ENCODE measurements at places on chromosomes 5 and 9.

GRCh38 chr5:113219695-113220094 is 215.1 kb downstream of the TSSK1B start:
- no peak for DNase-seq

DNA sequence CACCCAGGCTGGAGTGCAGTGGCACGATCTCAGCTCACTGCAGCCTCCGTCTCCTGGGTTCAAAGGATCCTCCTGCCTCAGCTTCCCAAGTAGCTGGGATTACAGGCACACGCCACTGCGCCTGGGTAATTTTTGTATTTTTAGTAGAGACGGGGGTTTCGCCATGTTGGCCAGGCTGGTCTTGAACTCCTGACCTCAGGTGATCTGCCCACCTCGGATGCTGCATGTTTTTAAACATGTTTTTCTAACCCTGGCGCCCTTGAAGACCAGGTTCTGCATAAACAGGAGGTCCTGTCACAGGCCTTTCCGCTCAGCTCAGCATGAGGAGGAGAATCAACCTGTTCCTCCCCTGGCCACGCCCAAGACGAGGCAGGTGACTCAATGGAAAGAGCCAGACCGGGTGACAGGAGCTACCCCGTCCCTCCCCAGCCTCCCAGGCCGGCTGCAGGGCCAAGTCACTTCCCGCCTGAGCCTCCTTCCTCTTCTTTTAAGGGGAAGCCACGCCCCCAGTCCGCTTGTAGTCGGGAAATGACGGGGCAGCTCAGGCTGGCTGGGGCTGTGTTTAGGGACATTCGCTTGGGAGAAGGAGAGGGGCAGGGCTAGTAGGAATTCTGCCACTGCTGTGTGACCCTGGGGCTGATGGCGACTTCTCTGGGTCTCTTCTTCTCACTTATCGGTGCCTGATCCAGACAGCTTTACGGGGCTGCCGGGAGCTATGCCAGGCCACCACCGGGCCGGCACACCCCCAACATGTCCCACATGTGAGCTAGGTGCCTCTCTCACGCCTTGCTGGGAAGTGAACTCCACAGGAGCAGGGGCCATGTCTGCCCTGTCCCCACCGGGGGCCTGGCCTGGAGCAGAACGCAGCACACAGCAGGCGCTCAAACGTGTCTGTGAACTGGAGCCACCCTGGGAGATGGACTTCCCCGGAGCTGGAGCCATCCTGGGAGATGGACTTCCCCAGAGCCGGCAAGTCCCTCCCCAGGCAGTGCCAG is 6.1 kb downstream of the NOTCH1 start:
- peak; percentile 90 for DNase-seq

- DNase-seq: no peak
These were observed 5.4 kb upstream of the GLT6D1 start for GRCh38 chr9:135644631-135645218.

GRCh38 chr5:33810491-33811120 is 81.2 kb downstream of the ADAMTS12 start:
- no peak for DNase-seq

GRCh38 chr9:22256381-22256780 is 190.2 kb upstream of the DMRTA1 start:
- DNase-seq: peak; percentile 57

DNA sequence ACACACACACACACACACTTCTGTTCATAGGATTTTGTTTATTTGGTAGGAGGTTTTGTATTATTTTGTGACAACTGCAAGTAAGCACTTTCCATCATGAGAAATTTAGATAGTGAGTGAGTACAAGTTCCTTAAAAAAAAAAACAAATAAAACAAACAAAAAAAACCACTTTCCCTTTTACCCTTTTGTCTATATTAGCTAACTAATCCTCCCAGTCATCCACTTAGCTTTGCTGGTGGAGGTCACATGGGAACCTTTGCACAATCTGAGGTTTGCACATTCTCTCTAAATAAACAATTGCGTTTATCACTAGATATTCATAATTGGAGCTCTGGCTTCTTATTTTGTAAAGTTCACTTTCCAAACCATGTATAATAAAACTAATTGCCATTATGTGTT is 6.8 kb downstream of the ITGA1 start:
- DNase-seq: peak; percentile 41

DNA sequence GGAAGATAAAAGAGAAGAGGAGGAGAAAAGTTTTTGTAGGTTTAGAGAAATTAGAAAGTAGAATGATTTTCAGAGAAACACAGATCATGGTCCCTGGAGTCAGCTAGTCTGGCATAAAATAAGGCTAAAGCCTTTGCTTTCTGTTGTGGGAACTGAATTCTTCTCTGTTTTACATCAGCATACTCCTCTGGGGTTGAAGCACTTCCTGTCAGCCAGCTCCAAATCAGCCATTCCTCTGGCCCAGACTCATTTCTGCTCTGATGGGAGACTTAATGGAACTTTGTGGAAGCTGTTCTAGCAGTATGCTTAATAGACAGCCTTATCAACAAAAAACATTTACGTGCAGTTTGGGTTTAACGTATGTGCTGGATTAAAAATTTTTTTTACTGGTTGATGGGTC is 143.2 kb downstream of the HMHB1 start:
- no peak for DNase-seq

DNA sequence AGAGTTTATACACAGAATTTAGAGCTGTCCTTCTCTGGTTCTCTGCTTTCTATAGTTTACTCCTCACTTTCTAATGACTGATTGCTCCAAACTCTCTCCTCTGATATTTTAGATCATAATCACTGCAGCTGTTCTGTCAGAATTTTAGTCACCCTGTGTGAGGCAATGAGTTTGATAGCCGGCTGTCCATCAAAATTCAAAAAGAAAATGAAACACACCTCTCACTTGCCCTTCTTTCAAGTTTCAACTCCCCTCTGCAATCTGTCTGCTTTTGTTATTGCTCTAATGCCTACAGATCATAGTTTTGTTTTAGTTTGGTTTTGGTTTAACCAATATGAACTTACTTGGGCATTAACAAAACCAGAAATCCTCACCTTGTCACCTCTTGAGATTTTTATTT is 23.3 kb upstream of the ABLIM3 start:
- DNase-seq: no peak

GRCh38 chr9:121651295-121652020 is at the start of gene DAB2IP:
Gene DAB2IP, plus strand, starts transcription at chr9:121651634. Its CDS starts 142 bp downstream, at chr9:121651776.
- DNase-seq: peak; percentile 11

GRCh38 chr9:104914466-104914865 is 13.5 kb downstream of the ABCA1 start:
- DNase-seq: no peak

GRCh38 chr5:125348936-125349831 is 602.7 kb upstream of the ZNF608 start:
- DNase-seq: no peak

DNA sequence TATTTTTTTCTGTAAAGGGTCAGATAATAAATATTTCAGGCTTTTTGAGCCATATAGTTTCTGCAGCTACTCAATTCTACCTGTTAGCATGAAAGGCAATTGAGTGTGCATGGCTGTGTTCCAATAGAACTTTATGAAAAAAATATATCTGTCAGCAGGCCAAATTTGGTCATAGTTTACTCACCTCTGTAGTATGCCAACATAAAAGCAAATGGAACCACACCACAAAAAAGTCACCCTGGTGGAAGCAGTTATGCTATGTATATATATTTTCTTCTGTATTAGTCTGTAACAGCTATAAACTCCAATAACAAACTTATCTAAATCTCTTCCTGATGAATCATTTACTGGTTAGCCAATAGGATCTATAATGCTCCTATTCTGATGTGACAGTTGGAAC is 3.4 kb downstream of the SLC38A9 start:
- peak; percentile 82 for DNase-seq

DNA sequence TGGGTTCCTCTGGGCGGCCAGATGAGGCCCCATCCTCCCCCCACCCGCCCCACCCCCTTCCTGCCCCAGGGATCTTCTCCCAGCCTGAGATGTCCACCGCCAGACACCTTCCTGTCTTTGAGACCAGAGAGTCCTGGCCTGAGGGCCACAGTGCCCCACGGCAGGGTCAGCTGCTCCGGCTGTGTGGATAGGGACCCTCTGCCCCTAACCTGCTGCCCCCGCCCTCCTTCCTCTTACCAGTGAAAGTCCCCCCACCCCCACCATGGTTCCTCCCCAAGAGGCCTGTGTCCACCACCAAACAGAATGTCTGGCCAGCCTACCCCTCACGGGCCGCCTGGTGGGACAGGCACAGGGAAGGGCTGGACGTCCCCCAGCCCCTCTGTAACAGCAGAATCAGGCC is 43.0 kb upstream of the UBAC1 start:
- DNase-seq: no peak

GRCh38 chr5:10387690-10388089 is 34.2 kb downstream of the MARCHF6 start:
- DNase-seq: peak; percentile 49

- DNase-seq: peak; percentile 25
These were observed 54.3 kb upstream of the ANKRD33B start for GRCh38 chr5:10509575-10509974.

DNA sequence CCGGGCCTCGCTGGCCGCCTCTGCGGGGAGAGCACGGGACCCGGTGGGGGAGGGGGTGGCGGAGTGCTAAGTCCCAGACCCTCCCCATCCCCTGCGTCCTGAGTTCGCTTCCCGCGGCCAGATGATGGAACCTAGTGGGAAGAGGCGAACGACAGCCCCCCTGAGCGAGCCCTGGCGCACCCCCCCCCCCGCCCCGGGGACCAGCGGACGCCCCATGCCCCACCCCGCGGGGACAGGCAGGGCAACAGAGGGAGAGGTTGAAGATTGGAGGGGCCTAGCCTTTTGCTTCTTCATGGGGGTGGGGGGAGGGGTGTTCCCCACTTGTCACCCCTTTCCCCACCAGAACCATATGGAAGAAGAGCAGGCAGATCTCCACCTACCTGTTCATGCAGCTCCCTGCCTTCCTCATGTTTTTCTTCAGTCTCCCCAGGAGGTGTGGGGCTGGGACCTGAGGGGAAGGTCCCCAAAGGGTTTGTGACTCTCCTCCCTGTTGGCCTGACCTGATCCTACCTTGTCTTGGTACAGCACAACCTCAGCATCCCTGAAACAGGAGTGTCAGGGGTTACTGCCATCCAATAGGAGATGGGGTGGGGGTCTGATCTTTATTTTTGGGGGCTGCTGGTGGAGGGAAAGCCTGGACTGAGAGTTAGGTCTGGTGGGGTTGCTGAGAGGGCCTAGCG is 485 bp downstream of the FAM53C start:
- DNase-seq: no peak
